NCI-H1092 treated with DMSO at 0.1 percent for 48 hours (cell line): ENCODE measurements at places on chromosomes 1 and 21.

- DNase-seq = no peak
Measured at GRCh38 chr1:156894711-156895454, 1.4 kb downstream of the PEAR1 start.

- DNase-seq = no peak
Measured at GRCh38 chr1:243507001-243507671, 251.3 kb downstream of the SDCCAG8 start.

- DNase-seq = no peak
Measured at GRCh38 chr1:38498686-38499085, 360.9 kb downstream of the RRAGC start.

DNA sequence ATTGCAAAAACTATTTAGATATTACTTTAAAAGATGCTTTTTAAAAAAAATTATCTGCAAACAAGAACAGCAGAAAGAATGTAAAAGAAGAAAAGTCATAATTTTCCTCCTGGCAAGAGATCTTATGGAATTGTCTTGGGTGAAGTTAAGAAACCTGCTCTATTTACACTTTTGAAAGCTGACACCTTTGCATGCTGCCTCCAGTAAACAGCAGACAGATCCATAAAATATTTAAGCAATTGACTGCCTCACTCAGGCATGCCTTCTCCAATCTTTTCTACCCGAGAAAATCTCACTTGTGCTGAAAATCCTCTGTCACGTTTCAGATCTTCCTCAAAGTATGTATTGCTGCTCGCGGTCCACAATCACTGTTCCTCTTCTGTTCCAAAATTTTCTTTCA is 107.9 kb upstream of the ZP4 start:
- no peak for DNase-seq

DNA sequence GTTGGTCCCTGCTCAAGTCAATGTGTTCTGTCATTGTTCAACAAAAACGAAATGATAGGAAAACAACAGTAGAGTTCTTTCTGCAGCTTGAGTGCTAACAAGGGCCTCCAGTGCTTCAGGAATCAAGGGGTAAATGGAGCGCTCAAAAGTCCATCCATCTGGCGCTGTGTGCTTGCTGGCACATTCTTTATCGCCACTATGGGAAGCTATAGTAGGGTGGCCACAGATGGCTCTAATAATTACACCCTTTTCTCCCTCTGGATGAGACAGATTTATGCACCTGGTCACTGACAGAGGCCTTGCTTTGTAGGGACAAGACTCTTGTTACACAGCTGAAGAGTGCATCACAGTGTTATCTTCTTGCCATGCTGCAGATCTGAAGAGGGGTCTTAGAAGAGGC is 136.0 kb downstream of the GDAP2 start:
- no peak for DNase-seq

DNA sequence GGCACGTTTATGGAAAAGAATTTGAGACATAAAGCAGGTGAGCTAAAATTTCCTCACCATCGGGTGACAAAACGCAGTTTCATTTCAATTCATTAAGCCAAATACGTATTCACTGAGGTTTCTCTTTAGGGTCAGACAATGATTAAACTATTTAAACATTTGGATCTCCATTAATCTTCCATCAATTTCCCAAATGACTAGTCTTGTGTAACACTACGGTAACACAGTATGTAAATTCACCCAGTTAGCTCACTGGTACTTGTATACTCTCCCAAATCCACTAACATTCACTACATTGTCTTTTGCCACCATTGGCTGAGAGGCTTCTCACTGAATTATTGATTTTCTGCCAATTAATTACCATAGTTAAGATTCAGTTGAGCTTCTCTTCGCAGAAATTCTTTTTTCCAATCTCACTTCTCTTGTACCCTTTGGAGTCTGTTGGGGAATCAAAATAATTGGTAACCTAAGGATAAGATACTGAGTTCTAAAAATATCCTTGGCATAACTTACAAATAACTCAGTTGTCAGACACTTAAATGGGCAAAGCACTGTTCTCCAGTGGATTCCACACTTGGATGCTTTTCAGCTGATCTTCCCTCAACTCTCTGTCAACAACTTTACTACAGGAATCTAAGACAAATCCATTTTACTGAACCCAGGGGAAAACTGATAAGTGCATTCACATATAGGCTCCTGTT is 40.7 kb downstream of the SIPA1L2 start:
- DNase-seq = no peak

DNA sequence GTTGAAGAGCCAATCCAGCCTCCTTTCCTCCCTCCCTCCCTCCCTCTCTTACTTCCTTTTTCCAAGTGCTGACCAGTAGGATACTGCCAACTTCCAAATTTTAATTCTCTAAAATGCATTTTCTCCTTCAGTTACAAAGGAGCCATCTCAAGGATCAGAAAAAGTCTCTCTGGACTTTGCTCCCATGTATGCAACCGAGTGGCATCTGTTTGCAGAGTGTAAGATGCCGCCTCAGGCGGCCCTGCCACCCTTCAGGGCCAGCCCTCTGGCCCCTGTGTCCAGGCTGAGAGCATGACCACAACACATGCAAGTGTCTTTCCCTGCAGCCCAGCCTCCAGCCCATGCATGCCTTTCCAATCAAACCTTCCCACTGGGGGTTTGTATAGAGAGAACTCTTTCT is 205.3 kb upstream of the RAB4A start:
- DNase-seq = no peak

DNA sequence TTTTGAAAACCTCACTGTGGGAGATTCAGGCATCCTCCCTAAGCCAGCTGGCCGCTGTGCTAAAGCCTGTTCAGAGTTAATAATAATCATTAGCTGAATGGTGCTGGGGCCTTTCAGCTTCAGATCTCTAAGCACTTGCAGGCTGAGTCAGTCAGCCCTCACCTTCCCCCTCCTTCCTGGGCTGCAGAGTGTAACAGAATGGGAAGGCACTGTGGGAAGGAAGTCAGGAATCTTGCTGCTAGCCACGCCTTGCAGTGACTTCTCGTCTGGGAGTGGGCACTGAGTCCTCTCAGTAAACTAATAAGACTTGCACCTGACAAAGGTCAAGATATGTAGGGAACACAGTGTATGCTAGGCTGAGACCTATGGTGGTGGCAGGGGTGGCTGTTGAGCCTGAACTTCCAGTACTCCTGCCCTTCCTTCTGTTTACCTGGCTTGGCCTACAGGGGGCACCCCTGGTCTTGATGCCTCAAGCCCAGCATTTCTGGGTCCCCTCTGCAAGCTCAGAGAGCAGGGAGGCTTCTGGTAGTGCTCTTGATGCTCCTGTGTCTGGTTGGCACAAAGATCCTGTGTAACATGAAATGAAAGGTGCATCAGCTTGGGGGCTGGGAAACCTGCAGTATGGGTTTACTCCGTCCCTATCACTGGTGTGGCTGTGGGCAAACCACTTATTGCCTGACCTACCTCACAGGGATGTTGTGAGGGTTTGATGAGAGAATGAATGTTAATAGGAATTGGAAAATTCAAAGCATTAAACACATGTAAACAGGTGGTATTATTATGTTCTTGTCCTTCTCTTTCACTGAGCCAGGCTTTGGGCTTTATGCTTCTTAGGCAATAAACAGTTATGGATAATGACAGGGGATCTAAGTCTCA is 6.0 kb downstream of the CYB561D1 start:
- DNase-seq = peak; percentile 24

DNA sequence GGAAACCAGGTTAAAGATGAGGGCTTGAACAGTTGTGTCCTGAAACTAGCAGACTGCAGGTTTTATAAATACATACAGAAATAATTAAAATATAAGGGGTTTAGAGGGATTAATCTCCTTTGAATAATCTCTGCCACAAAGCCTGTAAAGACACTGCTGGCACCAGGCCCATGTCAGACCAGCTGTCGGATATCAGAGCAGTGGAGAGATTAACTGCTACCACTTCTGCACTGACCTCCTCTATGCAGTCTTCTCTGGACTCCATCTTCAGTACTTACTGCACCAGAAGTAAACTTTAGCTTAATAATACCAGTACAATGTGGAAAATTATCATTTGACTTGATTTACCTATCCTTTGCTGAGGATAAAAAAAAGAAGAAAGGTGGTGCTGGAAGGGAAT is 128.6 kb downstream of the LHX4 start:
- DNase-seq = peak; percentile 83

DNA sequence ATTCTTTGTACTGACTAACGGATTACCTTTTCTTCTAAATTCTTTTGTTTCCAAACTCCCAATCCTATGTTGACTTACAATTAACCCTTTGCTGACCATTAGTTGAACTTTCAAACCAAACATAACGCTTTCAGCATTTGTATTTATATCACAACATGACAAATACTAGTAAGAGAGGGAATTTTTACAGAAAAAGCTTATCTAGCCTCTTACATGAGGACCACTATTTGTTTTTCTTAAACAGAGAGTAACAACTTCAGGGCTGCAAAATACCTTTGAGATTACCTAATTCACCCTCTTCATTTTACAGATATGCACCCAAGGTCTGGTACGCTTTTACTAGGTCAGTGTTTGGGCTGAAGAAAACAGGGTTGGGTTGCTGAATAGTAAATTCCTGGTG is 45.0 kb upstream of the CXADR start:
- no peak for DNase-seq

- no peak for DNase-seq
Measured at GRCh38 chr21:44548381-44548780, 2.9 kb downstream of the KRTAP10-2 start.

DNA sequence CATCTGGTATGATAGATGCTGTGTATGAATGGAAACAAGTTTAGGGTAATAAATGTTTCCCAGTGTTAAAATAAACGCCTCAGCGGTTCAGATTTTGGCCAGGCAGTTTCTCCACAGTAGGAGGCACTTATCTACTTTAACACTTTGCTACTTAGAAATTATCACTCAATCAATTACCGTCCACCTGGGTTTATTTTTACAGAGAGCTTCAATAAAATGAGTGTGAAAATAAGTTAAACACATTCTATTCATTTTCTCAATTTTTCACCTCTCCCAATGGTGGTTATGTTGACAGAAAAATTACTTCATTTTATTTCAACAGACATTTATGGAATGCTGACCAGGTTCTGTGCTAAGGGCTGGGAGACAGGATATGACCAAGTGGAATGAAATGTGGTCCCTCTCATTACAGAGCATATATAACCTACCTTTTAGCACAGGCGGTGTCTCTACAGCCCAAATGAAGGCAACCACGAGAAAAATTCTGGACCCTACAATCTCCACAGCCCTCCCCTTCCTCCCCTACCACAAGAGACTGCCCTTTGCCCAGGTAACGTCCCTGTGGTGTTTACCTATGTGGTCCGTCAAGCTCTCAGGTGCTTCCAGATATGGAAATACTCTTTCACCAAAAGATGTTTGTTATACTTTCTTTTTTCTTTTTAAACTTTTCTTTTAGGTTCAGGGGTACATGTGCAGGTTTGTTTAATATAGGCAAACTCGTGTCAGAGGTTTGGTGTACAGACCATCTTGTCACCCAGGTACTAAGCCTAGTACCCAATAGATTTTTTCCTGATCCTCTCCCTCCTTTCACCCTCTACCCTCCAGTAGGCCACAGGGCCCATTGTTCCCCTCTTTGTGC is 105.5 kb downstream of the HLCS start:
- no peak for DNase-seq

GRCh38 chr1:71049951-71050598 is 2.5 kb upstream of the PTGER3 start:
- peak; percentile 62 for DNase-seq

GRCh38 chr21:33561373-33561772 is 18.5 kb downstream of the SON start:
- DNase-seq = no peak

DNA sequence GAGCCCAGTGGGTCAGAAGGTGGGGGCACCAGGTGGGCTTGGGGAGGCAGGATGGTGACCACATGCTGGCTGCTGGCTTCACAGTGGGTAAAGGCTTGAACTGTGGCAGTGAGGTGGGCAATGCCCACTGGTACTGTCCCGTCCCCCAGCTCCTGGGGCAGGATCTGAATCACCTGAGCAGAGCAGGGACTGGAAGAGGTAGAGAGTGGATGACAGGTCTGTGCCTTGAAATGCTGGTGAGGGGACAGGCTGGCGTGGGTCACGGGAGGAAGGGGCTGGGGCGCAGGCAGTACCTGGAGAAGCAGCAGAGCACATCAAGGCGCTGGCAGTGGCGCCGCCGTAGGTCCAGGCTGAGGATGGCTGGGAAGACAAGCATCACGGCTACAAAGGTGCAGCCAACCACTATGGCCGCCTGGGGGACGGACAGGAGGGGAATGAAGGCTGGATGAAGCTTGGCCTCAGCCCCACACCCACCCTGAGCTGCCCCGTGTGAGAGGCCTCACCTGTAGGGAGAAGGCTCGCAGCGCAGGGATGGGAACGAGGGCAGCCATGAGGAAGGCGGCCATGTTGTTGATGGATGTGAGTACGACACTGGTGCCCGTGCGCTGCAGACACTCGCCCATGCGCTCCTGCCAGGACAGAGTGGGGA is 14.9 kb downstream of the PTCH2 start:
- DNase-seq = no peak

DNA sequence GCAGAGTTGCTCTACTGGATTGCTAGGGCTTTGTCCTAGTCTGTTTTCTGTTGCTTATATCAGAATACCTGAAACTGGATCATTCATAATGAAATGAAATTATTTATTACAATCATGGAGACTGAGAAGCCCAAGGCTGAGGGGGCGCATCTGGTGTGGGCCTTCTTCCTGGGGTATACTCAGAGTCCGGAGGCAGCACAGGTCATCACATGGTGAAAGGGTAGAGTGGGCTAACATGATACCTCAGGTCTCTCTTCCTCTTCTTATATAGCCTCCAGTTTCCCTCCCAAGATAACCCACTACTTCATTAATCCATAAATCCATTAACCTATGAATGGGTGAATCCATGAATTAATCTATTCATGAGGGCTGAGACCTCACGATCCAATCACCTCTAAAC is 667.6 kb upstream of the NCAM2 start:
- no peak for DNase-seq

- DNase-seq = no peak
Measured at GRCh38 chr1:220164116-220164515, 70.2 kb downstream of the IARS2 start.

DNA sequence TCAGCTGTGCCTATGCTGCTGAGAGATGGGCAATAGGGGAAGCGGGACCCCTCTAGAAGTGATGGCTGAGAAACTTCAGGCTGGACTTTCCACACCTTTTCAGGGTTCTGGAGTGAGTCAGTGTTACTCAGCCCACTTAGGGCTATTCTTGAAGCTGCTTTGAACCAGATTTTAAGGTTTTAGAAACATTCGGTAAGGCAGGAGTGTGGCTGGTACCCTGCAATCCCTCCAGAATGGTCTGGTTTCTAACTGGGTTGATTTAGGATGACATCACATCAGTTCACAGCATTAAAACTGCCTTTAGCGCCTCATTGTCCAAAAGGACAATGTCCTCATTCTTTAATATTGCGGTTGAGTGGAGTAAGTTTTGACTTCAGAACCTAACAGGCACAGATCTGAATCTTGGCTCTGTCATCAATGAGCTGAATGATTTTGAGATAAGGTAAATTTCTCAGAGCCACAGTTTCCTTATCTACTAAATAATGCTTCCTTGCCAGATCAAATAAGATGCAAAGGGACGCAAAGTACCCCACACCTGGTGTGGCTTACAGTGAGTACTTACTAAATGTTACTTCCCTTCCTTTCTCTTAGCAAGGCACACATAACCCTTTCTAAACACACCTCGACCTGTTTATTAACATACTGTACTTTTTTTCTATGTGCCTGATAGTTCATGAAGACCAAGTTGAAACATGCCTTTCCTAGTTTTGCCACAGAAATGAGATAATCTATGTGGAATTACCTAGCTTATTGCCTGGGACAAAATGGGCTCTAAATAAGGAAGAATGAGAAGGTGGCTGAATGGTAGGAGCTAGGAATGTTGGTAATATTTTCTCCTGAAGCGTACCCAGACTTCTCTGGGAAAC is 209.8 kb downstream of the ROR1 start:
- no peak for DNase-seq

- DNase-seq = no peak
Measured at GRCh38 chr1:114112775-114113174, 40.9 kb downstream of the SYT6 start.

GRCh38 chr1:10724052-10724494 is 72.4 kb downstream of the CASZ1 start:
- DNase-seq = peak; percentile 80
